ENCODE measurements at places on chromosomes 1 and 21.

DNA sequence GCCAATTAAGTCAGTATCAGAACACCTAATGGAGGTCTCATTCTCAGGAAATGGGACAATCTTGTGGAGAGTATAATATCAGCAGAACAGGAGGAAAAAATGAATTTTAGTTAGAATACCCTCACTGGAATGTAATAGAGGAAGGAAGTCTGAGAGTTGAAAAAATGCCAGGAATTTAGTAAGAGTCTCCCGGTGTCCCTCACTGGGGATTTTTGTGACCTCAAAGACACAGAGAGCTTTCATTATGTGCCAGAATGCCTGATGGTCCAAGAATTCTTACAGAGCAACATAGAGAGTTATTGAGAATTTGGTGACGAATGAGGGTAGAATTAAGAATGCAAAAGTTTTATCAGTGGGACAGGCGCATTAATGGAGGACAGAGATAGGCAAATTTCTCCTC, 443.5 kb upstream of the B3GALT2 start:
- no peak for DNase-seq

DNA sequence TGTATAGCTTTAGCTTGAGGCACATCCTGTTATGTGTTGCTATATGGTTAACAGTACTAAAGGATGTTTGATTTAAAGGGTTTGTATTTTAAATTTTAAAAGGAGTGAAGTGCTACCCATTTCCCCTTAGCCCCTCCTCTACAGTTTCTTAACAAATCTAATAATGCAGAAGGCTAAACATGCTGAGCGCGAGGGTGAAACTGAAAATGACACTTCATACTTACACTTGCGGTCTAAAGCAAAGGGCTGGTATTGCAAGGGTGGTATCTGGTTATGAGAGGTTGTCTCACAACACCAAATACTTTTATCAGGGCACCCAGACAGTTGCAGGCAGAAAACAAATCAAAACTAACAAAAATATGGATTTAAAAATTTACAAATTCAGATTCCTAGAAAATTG, 172.3 kb downstream of the SIPA1L2 start:
- no peak for DNase-seq

- DNase-seq: no peak
These were observed 2.9 kb downstream of the CYYR1 start for GRCh38 chr21:26570203-26570602.

GRCh38 chr21:43370888-43371570, 55.9 kb downstream of the SIK1 start:
- DNase-seq: no peak
